Activated T-cell treated with anti-CD3 and anti-CD28 coated beads, Interleukin-2, amount 50 U/mL, for 4 hours (primary cell): ENCODE measurements at places on chromosomes 6 and 20. TPM values are rescaled to one million over a fixed set of nuclear protein-coding genes. Genes with fewer than 3 reads are reported as not detected.

DNA sequence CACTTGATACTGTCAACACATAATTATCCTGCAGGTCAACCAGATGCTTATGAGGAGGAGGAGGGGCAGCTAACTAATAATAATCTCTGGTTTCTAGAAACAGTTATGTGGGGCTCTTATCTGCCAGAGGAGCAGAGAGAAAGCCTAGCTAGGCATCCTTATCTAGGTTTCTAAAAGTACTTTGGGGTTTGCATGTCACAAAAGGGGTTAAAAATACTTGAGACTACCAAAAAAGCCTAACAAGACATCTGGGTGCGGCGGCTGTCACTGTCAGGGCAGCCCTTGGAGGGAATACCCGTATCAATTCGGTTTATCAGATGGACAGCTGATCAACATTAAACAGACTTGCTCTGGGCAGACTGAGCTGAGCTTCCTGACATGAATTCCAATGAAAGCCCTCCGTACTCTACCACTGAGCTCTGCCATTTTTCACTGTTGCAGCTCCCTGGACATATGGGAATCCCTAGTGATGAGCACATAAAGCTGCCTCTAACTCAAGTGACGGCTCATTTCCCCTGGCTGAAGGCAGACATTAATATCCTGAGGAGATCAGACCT lies 166.6 kb downstream of the PDSS2 start:
- no peak for DNase-seq

DNA sequence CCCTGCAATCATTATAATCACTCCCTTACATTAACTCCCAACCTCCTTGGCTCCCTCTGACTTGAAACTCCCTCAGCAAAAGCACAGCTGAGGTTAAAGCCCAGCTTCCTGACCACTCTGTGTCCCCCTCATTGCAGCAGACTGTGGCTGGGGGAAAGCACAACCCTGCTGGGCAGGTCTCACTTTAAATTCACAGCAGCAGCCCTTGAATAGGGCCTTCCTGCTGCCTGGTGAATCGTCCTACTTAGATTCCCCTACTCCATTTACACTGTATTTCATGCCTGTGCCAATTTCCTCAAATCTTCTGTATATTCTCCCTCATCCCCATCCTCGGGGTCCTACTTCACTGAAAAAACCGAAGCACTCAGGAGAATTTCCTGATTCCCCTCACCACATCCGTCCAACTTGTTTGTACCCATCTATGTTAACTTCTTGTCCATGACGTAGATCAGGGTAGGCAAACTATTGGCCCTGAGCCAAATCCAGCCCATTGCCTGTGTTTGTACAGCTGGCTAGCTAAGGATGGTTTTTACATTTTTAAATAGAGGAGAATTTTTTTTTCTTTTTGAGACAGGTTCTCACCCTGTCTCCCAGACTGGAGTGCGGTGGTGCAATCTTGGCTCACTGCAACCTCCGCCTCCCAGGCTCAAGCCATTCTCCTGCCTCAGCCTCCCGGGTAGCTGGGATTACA lies 31.5 kb upstream of the GCM1 start:
- peak; percentile 14 for DNase-seq

GRCh38 chr6:124324237-124324636 lies 520.6 kb downstream of the NKAIN2 start:
- no peak for DNase-seq

GRCh38 chr6:26043384-26044139 lies 43.7 kb upstream of the HFE start:
- peak; percentile 36 for DNase-seq

DNA sequence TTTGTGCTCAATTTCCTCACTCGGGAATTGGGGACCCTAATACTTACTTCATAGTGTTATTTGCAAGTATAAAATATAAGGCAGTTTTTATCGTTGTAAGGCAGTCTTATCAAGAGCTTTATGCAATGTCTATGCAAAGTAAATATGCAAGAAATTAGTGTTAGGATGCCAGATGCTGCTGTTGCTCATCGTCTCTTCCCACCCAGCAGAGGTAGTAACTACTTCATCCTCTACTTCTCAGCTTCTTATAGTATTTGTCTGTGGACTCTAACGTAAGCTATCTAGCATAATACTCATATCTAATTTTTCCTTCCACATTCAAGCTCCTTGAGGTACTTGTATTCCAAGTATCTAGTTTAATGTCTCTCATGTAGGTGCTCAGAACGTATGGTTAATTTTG lies 11.6 kb downstream of the PLCG1 start:
- no peak for DNase-seq

GRCh38 chr20:2114990-2115681 lies 13.5 kb downstream of the STK35 start:
- DNase-seq, result no peak

DNA sequence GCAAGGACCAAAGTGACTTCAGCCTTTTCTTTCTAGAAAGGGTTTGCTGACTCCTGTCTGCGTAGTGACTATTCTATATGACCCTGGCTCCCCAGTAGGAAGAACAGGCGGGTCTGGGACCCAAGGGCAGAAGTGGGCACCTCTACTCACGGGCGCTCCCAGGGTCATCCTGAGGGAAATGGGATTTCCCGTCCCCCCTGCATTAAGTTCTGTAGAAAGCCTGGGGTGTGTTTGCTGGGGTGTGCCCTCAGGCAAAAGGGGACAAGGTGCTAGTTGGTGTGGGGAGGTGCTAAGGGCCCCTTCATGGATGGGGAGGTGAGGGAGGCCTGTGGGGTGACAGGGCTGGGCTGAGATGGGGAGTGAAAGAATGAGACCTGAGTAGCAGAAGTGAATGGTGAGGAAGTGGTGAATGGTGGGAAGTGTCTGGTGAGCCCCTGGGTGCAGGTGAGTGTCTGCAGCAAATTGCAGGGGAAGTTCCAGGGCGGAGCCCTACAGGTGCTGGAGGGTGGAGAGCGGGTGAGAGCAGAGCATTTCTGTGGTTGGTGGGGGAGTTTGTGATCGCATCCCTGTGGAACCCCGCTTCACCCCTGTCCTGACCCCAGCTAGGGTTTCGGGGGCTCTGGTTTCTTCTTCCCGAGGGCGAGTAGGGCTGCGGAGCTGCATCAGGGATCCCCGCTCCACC lies 21.1 kb downstream of the RAET1L start:
- no peak for DNase-seq

- no peak for DNase-seq
Observed at GRCh38 chr6:159110013-159110412, 59.2 kb upstream of the FNDC1 start.

- no peak for DNase-seq
Observed at GRCh38 chr6:139753198-139753861, 378.9 kb upstream of the CITED2 start.

DNA sequence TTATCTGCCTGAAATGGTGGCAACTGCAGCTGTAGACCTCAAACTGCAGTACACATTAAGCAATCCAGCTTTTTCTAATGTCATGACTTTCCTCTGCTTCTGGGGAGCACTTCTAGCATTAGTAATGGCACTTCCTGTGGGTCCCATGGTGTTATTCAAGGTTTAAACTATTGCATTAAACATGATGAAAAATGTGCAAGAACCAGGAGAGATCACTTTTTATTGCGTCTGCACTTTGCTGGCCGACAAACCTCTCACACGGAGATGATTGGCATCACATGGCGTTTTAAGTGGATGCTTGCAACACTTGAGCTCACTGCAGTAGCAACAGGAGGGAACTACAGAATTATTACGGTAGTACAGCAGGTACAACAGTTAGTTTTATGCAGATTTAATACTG lies 148.4 kb downstream of the HIVEP2 start:
- DNase-seq, result no peak

- DNase-seq, result peak; percentile 47
Observed at GRCh38 chr6:129500958-129501739, 208.8 kb downstream of the ARHGAP18 start.

DNA sequence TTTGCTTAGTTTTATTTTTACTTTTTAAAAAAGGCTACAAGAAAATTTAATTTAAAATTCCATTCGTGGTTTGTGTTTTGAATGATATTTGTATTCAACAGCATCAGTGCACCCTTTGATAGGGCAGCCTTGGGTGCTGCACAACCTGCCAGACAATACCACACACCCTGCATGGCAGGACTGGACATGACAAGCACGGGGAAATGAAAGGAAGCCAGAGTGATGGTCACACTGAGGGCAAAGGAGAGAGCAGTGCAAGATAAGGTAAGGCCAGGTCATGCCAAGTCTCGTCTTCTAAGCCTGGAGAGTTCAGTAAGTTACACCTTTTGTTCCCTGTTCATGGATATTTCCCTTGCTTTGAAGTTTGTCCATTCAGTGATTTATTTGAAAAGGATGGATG lies 103.0 kb downstream of the ALDH8A1 start:
- DNase-seq, result no peak

GRCh38 chr20:39029364-39029763 lies 67.2 kb downstream of the DHX35 start:
- no peak for DNase-seq

DNA sequence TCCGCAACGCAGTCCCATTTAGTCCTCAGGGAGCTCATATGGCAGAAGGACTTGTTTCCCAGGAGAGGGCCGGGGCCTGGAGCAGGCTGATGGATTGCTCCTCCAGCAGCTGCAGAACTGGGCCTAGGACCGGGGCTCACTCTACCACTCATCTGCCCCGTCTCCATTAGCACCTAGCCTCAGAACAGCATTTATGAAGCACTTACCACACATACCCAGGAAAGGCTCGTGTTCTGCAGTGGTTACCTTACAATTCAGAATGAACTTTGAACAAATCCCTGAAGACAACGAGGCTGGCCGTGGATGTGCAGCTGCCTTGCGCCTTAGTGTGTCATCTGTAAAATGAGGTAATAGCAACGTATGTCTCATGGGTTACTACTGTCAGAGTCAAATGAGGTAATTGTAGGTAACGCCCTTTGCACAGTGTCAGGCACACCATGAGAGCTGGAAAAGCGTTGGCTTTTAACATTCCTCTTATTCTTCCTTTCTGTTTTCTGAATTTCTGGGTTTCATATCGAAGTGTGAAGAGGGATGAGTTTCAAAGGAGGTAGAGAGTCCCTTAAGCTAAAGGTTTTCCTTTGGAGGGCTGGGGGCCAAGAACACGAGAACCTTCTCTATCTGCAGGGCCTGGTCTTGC lies 46.3 kb upstream of the CD93 start:
- DNase-seq, result no peak

GRCh38 chr20:32356622-32357374 lies 1.3 kb upstream of the ASXL1 start:
- DNase-seq, result no peak

DNA sequence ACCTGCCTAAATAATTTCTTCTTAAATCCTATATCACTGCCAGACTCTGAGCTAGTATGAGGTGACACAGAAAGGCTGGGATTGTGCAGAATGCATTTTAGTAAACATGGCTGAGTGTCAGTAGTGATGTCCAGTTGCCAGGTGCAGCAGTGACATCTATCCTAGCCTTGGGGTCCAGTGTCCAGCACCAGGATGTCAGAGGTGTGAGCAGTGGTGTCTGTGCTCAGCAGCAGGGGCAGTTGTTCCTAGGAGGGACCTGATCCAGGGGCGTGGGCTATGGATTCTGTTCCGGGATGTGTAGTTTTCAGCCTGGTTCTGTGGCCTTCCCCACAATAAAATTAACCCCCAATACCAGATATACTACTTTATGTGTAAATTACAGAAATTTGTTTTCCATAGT lies 6.0 kb downstream of the HLA-C start:
- DNase-seq, result no peak

DNA sequence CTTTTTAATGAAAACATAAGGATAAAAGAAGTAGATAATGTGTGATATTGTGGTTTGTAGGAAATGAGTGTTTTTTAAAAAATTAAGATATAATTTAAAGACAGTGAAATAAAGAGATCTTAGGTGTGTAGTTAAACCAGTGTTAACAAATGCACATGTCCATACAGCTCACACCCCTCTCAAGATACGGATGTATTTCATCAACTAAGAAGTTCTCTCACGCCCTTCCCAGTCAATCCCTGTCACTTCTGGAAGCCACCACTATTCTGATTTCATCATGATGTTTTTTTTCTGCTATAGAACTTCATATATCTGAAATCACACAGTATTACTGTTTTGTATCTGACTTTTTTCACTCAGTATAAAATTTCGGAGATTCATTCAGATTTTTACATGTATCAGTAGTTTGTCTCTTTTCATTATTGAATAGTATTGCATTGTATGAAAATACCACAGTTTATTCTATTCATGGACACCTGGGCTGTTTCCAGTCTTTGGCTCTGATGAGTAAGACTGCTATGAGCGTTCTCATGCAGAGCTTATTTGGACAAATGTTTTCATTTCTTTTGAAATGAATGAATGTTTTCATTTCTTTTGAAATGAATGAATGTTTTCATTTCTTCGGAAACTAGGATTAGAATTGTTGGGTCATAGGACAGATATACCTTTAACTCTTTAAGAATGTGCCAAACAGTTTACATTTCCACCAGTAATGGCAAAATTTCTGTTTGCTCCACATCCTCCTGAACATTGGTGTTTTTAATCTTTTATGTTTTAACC lies 49.7 kb upstream of the ELOVL5 start:
- DNase-seq, result no peak

- no peak for DNase-seq
Observed at GRCh38 chr6:168285456-168285855, 34.1 kb downstream of the DACT2 start.

DNA sequence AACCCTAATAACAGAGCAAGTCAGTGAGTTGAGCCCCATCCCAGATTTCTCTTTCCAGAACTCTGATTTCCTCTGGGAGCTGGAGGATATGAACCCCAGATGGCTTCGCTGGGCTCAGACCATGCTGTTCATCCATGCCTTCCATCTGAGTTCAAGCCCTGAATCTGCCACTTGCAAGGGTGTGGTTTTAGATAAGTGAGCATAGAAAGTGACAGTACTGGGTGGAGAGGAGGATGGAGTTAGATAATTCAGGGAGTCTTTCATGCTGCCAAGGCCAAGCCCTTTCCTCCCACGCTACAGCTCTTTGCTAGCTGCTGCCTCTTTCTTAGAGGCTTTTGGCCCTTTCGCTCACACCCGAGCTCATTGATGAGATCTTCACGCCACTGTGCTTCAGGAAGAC lies 57.2 kb upstream of the MAFB start:
- no peak for DNase-seq

ARG1 gene
- total RNA-seq, result 0.22 TPM

ADTRP gene
- 11.6 TPM for total RNA-seq

TRIM40 gene
- not detected for total RNA-seq

PNPLA1 gene
- total RNA-seq, result not detected

LAMP5 gene
- not detected for total RNA-seq

SLC22A1 gene
- 4.3 TPM for total RNA-seq

EYA2 gene
- total RNA-seq, result not detected

SYNDIG1 gene
- total RNA-seq, result not detected

EEF1A2 gene
- 0.74 TPM for total RNA-seq

SSTR4 gene
- total RNA-seq, result not detected

SLPI gene
- total RNA-seq, result 0.63 TPM

SLC17A3 gene
- total RNA-seq, result not detected
